ENCODE measurements at places on chromosomes 6 and 20. TPM values are rescaled to one million over a fixed set of nuclear protein-coding genes. Genes with fewer than 3 reads are reported as not detected.

SLC17A9 gene
- total RNA-seq: 1.7 TPM

IL17A gene
- not detected for total RNA-seq

EEF1A2 gene
- total RNA-seq: 330 TPM

SLC26A8 gene
- not detected for total RNA-seq

SLC22A16 gene
- total RNA-seq: 0.22 TPM

RWDD1 gene
- 56.0 TPM for total RNA-seq

DNA sequence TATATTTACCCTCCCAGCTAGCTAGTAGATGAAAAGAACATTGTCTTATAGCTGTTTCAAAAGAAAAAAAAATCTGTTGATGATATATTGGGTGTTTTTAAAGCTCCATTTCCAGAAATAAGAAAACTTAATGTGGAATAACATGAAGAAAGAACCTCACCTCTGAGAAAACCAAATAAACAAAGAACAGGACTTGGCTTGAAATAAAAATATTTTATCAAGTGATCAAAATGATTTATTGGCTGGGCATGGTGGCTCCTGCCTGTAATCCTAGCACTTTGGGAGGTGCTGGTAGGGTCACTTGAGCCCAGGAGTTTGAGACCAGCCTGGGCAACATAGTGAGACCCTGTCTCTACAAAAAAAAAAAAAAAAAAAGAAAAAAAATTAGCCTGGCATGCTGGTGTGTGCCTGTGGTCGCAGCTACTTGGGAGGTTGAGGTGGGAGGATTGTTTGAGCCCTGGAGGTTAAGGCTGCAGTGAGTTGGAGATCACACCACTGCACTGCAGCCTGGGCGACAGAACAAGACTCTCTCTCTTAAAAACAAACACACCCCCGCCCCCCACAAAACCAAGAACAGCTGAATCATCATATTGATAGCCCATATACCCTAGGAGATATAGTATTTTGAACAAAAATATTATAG is 7.9 kb downstream of the RNF24 start:
- H3K27ac ChIP-seq: no peak overlapping the region
- no peaks in the 10 kb centered on the region for H3K27me3 ChIP-seq
- no peak overlapping the region for H3K4me3 ChIP-seq
- peaks cover 4% of the 10 kb centered on the region for H3K4me1 ChIP-seq
- DNase-seq: no peak

DNA sequence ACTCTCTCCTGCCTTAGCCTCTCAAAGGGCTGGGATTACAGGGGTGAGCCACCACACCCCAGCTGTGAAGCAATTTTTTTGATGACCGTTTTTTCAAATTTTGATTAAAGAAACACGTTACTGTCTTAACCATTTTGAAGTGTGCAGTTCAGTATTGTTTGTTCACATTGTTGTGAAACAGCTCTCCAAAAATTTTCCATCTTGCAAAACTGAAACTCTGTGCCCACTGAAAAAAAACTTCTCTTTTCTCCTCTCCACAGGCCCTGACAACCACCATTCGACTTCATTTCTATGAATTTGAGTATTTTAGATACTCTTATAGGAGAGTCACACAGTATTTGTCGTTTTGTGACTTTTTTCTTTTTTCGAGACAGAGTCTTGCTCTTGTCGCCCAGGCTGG is 53.9 kb downstream of the ECT2L start:
- no peaks in the 10 kb centered on the region for H3K27me3 ChIP-seq
- no peak for DNase-seq
- H3K4me1 ChIP-seq: no peaks in the 10 kb centered on the region

DNA sequence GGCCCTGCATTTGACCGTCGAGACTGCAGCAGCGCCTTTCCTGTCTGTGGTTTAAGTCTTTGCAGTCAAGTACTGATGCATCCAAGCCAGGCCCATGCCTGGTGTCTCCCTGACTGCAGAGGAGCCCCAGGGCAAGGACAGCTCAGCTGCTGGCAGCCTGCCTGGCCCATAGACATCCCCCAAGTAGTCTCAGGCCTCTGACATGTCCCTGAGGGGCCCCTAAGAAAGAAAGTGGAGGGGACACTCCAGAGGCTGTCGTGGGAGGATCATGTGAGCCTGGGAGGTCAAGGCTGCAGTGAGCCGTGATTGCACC is 18.0 kb downstream of the HRH3 start:
- H3K27me3 ChIP-seq: no peaks in the 10 kb centered on the region
- H3K27ac ChIP-seq: no peak overlapping the region
- no peak for DNase-seq
- H3K4me1 ChIP-seq: peaks cover 4% of the 10 kb centered on the region
- peaks cover 52% of the 10 kb centered on the region for H3K36me3 ChIP-seq

DNA sequence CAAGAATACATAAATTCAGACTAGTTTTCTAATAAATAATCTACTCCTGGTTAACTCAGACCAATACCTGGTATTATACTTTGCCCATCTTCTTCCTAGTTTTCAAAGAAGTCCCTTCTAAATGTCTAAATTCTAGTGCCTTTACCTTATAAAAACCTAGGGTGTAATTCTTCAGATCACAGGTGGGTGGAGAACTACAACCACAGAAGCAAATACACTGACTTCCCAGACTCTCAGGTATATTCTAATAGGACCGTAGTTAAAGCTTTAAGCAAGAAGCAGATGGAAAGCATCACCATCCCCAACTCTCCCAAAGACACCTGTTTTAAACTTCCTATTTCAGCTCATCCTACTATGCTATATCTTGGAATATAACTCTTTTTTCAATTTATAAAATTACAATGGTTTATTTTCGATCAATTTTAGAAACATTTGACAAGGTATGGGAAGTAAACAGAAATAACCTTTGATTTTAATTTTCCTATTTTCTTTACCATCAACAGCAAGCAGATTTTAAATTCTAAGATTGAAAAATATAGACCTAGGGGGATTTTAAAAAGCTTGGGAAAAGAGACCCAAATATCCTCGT is 15.8 kb downstream of the MAN1A1 start:
- no peak overlapping the region for H3K4me3 ChIP-seq
- no peak for DNase-seq
- H3K36me3 ChIP-seq: no peaks in the 10 kb centered on the region
- no peaks in the 10 kb centered on the region for H3K4me1 ChIP-seq
- no peaks in the 10 kb centered on the region for H3K27me3 ChIP-seq

DNA sequence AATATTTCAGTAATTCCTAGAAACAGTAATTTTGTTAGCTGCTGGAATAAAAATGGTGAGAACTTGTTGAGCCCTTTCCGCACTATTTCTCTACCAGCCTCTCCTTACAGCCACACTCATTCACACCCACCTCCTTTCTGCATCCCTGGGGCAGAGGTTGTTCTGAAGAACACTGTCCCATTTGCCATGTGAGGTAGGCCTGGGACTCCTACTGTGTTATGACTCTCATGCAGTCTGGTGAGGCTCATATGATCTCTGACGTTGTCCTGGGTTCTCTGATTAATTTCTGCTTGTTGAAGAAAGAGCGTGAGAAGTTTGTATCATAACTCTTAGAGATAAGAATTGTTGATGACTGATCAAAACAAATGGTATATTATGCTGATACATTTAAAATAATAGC is 4.1 kb upstream of the KCNQ5 start:
- peaks cover 28% of the 10 kb centered on the region for H3K27me3 ChIP-seq
- H3K27ac ChIP-seq: no peak overlapping the region
- H3K36me3 ChIP-seq: no peaks in the 10 kb centered on the region
- no peak overlapping the region for H3K4me3 ChIP-seq
- no peak for DNase-seq
- peaks cover 27% of the 10 kb centered on the region for H3K4me1 ChIP-seq

DNA sequence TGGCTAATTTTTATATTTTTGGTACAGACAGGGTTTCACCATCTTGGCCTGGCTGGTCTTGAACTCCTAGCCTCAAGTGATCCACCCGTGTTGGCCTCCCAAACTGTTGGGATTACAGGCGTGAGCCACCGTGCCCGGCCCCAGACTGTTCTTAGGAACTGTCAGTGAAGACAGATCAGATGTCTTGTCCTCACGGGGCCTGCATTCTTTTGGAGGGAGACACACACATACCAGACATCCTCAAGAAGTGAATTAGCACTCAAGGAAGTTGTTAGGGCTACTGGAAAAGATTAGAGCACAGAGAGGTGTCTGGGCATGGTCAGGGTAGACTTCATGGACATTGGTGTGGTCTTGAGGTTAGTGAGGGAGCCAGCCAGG is 10.3 kb upstream of the LPIN3 start:
- no peak for DNase-seq
- no peaks in the 10 kb centered on the region for H3K36me3 ChIP-seq
- no peak overlapping the region for H3K27ac ChIP-seq
- H3K4me1 ChIP-seq: peaks cover 9% of the 10 kb centered on the region

DNA sequence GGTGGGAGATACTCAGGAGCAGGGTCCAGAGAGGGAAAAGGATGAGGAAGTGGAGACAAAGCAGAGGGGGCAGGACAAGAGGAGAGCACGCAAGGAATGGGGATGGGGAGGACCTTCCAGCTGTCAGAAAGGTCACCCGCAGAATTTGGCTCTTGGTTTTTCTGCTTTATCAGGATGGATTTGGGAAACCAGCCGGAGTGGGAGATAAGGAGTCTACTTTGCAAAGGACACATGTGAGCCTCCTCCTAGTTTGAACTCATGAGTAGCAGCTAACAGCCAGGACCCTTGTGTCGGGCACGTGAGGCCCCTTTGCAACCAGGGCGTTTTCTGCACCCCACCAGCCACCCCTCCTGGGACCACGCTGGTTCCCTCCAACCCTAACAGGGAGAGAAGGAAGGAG is 7.6 kb upstream of the MICA start:
- peaks cover 23% of the 10 kb centered on the region for H3K27me3 ChIP-seq
- H3K4me1 ChIP-seq: peaks cover 1% of the 10 kb centered on the region

GRCh38 chr6:21420926-21421325 is 172.6 kb upstream of the SOX4 start:
- no peak overlapping the region for H3K4me3 ChIP-seq
- H3K27ac ChIP-seq: no peak overlapping the region
- no peaks in the 10 kb centered on the region for H3K36me3 ChIP-seq
- no peaks in the 10 kb centered on the region for H3K27me3 ChIP-seq
- no peaks in the 10 kb centered on the region for H3K4me1 ChIP-seq

GRCh38 chr20:57400231-57400701 is 9.1 kb downstream of the RBM38 start:
- peaks cover 61% of the 10 kb centered on the region for H3K4me1 ChIP-seq
- no peaks in the 10 kb centered on the region for H3K27me3 ChIP-seq
- no peak for DNase-seq
- no peak overlapping the region for H3K4me3 ChIP-seq
- peaks cover 74% of the 10 kb centered on the region for H3K36me3 ChIP-seq
- H3K27ac ChIP-seq: no peak overlapping the region

DNA sequence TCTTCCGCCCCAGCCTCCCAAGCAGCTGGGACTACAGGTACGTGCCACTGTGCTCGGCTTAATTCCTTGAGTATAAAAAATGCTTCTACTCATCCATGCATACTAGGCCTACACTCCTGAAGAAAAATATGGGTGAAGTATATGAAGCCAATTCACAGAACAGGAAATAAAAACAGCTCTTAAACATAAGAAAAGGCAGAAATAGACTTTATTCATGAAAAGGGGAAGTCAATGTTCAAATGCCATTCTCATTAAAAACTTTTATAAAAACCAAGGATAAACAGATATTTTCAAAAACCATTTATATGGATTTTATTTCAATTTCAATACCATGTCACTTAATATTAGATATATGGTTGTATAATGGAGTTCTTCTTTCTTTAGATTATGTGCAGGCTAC is 18.3 kb downstream of the SERPINB9 start:
- H3K4me3 ChIP-seq: no peak overlapping the region
- H3K4me1 ChIP-seq: no peaks in the 10 kb centered on the region
- no peak for DNase-seq
- no peaks in the 10 kb centered on the region for H3K27me3 ChIP-seq
- no peaks in the 10 kb centered on the region for H3K36me3 ChIP-seq

- H3K36me3 ChIP-seq: no peaks in the 10 kb centered on the region
- no peak overlapping the region for H3K4me3 ChIP-seq
These were observed 6.7 kb upstream of the TEAD3 start for GRCh38 chr6:35503534-35503933.

GRCh38 chr6:30600451-30600961 is 16.5 kb downstream of the PPP1R10 start:
- no peak overlapping the region for H3K27ac ChIP-seq
- no peaks in the 10 kb centered on the region for H3K4me1 ChIP-seq
- DNase-seq: peak; percentile 52

DNA sequence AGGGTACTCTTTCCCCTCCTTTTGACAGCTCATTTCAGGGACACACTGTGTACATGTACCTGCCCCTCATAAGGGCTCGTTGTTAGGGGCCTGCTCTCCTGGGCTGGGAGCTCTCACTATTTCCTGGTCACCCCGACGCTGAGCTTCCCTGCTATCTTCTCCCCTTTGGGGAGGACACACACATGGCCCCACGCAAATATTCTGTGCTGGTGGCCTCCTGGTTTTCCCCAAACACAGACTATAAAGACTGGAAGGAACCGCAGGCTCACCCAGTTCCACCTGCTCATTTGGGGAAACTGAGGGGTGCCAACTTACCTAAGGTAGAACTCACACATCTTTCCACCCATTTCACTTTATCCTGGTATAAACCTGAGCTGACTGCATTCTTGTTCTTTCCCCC is 301.4 kb upstream of the SUPT3H start:
- H3K36me3 ChIP-seq: no peaks in the 10 kb centered on the region
- no peak overlapping the region for H3K27ac ChIP-seq
- H3K4me1 ChIP-seq: peaks cover 15% of the 10 kb centered on the region
- H3K27me3 ChIP-seq: no peaks in the 10 kb centered on the region
- no peak overlapping the region for H3K4me3 ChIP-seq

GRCh38 chr20:34834459-34834893 is 9.0 kb upstream of the NCOA6 start:
- H3K4me3 ChIP-seq: no peak overlapping the region
- peak; percentile 47 for DNase-seq

DNA sequence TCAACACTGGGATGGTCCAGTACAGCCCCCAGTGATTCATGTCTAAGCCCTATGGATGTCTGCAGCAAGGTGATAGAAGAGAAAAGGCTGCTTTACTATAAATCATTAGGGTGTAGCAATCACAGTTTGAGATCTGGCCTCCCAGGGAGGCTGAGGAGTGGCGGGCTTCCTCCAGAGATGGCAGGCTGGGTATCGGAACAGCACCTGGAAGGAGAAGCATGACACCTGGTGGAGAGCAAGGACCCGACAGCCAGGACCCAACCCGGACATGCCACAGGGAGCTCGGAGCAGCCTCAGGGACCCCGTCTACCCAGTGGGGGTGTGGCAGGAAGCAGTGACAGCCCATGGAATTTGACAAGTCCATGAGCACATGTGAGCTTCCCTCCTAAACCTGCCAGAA is 114.8 kb upstream of the CD93 start:
- DNase-seq: no peak
- H3K4me3 ChIP-seq: no peak overlapping the region
- no peaks in the 10 kb centered on the region for H3K36me3 ChIP-seq
- no peaks in the 10 kb centered on the region for H3K27me3 ChIP-seq

Measured in muscle of leg (tissue), 16 donors.